ENCODE measurements at places on chromosomes 11 and 22.

DNA sequence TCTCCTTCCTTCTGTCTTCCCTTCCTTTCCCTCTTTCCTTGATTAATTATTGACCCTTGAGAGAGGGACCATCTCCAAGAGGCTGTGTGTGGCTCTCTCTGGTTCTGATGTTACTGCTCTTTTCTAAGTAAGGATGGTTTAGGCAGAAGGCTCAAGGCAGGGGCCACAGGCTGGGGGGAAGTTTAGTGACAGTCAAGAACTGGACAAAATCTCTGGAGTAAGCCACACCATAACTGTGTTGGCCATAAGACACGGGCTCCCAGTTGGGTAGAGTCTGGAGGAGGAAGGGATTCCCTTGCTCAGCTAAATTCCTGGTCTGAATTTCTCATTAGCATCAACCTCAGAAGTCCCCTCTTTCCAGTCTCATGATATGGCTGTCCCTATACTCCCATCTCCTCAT lies 74.7 kb downstream of the BUD13 start:
- DNase-seq: no peak

GRCh38 chr22:19242699-19243098 lies 48.8 kb downstream of the CLTCL1 start:
- DNase-seq: no peak

DNA sequence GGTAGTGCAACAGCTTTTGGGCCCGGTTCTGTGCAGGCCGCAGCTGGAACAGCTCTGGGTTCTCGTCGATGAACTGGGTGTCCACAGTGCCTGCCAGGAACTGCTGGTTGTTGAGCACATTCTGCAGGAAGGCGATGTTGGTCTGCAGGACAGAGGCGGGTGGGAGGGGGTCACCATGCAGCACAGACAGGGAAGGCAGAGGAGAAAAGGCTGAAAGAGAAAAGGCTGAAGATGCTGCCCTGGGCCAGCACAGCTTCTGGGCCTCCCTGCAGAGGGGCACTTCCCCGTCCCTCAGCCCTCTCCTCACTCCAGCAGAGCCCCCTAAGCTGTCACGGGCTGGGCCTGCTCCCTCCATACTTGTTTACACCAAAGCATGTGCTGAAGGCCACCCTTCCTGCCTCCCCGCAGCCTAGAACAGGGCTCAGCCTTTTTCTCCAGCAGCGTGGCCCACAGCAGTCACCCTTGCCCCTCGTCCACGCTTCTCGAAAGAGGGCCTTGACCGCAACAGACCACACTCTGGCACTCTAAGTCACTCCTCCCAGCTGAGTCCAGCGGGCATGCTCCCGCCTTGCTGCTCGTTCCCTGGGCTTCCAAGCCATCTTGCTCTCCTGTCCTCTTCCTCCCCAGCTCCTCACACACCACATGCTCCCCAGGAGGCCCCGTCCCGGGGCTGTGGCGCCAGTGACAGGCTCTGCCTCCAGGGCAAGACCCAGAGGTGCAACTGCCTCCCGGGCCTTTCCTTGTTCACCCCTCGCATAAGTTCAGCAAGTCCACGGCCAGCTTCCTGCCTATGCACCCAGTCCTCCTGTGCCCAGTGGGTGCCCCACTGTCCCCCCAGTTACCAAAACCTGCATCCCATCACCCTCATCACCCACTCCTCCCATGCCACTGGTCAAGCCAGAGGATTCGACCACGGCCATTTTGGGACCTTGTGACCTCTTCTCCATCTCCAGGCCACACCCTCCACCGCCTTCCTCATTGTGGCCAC lies 3.3 kb upstream of the LRFN4 start:
- DNase-seq: no peak

- no peak for DNase-seq
These were observed 8.6 kb upstream of the TRIM29 start for GRCh38 chr11:120146413-120147093.

- DNase-seq: no peak
These were observed 127.2 kb upstream of the ALX4 start for GRCh38 chr11:44437122-44437521.

- DNase-seq: no peak
These were observed 38.3 kb upstream of the HMGXB4 start for GRCh38 chr22:35219012-35219411.

- DNase-seq: no peak
These were observed 271.6 kb upstream of the NARS2 start for GRCh38 chr11:78846269-78846668.

DNA sequence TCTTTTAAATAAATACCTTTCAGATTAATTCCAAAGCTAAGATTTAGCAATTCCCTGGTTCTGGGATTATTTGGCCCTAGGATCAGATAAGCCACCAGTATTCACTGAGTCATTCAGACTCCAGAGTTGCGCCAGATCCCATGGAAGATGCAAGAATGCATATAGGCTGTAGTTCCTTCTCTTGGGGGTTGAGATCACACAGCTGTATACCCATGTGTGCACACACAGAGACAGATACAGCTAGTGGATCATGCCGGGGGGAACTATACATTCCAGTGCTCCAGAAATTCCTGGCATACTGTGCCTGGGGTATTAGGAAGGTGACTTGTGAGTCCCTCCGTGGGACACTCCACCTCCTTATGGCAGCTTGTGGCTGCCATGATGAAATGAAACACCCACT lies 75.4 kb downstream of the ZBTB16 start:
- no peak for DNase-seq

DNA sequence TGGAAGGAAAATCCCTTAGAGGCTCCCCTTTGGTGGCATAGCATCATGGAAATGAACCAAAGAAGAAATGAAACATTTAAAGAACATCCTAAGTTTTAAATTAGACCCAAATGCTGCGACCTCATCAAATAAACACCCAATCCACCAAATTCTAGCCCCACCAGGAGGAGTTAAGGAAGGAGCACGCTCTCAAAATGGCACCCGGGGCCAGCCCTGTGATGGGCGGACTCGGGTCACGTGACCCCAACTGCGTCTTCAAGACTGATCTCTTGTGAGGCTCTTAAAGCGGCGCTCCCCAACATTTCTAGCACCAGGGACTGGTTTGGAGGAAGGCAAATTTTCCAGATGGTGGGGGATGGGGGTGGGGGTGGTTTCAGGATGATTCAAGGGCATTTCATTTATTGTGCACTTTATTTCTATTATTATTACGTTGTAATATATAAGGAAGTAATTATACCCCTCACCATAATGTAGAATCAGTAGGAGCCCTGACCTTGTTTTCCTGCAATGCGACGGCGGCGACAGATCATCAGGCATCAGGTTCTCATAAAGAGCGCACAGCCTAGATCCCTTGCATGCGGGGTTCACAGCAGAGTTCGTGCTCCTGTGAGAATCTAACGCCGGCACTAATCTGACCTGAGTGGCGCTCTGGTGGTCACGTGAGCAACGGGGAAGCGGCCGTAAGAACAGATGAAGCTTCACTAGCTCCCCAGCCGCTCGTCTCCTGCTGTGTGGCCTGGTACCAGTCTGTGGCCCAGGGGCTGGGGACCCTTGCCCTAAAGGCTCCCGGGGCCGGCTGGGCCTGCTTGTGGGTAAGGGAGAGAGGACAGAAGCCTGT lies 90.6 kb upstream of the SLC22A12 start:
- no peak for DNase-seq

DNA sequence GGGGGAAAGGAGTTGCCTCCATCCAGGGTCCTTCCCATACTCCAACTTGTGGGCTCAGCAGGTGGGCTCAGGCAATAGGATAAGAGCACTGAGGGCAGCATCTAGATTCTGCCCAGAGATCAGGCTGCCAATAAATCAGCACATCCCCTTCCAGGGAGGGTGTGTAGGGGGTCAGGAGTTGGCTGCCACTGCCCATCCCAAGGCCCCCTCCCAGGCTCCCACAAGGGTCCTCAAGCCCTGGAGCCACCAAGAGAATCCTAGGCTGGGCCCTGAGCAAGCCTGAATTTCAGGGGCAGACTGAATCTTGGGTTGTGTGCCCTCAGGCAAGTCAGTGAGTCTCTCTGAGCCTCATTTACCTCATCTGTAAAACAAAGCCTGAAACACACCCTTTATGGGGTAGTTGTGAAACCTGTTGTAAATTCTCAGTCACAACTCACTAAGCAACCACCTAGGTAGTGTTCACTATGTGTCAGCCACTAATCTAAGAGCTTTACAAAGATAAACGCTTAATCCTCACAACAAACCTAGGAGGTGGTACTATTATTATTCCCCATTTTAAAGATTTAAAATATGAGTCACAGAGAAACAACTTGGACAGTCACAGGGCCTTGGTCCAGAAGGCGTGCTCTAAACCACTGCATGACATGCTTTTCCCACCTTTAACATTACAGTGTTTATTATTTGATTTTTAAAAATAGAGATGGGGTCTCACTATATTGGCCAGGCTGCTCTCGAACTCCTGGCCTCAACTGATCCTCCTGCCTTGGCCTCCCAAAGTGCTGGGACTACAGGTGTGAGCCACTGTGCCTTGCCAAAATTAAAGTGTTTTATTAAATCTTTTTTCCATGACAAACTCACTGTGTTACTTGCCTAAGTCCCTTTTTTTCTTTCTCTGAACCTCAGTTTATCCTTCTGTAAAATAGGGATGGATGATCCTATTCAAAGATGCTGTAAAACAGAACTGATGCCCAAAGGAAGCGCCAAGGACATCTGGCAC lies 36.2 kb downstream of the LMO1 start:
- DNase-seq: no peak

GRCh38 chr22:50329236-50329635 lies 2.4 kb upstream of the DENND6B start:
- no peak for DNase-seq

- DNase-seq: no peak
These were observed 83.5 kb downstream of the DSCAML1 start for GRCh38 chr11:117713538-117713991.

GRCh38 chr11:123299721-123300120 lies 104.7 kb upstream of the CLMP start:
- DNase-seq: no peak

DNA sequence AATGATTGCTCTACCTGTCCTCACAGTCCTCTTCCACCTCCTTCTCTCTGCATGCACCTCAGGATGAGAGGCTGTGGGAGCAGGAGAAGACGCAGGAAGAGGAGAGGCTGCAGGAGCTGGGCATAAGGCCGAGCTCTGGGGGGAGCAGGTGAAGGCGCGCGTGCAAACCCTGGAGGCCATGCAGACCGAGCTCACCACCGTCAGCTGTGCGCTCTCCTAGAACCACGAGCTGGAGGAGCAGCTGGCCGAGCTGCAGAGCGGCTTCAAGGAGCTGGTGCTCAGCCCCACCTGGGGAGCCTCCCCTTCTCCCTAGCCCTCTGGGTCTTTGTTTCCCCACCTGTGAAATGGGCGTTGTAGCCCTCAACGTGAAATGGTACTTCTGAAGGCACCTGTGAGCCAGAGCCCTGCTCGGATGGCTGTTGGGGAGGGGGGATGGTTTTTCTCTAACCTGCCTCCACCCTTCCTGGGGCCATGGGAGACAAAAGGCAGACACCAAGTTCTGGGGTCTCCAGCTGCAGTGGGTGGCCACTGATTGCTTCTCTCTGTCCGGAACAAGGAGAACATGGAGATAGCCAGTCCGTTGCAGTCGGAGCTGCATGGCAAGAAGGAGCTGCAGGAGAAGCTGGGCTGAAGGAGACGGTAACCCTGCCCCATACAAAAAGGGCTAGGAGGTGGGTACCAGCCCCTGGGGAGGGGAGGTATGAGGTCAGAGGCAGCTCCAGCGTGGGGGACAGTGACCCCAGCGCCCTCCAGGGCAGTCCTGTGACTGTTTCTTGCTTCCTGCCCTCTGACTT lies 65.2 kb upstream of the A4GALT start:
- no peak for DNase-seq

DNA sequence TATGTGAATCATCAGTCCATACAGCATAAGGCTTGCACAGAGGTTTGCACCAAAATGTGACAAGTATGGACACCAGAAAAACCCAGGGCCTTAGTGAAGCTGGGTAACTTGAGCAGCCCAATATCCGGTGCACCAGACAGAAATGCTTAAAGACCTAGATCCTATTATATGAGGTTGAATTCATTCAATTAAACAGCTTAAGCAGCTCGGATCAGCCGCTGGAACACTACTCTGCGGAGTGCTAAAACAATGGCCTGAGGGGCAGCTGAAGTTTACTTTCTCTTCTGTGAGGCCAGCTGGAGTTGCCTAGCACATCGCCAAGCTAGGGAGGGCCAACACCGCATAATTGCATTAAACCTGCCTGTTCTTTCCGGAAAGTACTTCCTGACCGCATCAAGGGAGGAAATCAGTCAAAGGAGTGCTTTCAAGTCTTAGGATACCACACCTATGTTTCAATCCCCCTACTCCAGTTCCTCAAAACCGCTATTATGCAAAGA lies 17.0 kb upstream of the FAM181B start:
- DNase-seq: no peak

GRCh38 chr11:117818041-117818873 lies 6.3 kb downstream of the FXYD2 start:
- DNase-seq: no peak

GRCh38 chr22:44103735-44104480 lies 76.8 kb upstream of the PARVG start:
- no peak for DNase-seq

Measured in activated CD4-positive, CD25-positive, alpha-beta regulatory T cell (primary cell).